ENCODE measurements at places on chromosomes 16 and 17.

- DNase-seq: no peak
These were observed 42.1 kb downstream of the NT5M start for GRCh38 chr17:17345294-17345597.

DNA sequence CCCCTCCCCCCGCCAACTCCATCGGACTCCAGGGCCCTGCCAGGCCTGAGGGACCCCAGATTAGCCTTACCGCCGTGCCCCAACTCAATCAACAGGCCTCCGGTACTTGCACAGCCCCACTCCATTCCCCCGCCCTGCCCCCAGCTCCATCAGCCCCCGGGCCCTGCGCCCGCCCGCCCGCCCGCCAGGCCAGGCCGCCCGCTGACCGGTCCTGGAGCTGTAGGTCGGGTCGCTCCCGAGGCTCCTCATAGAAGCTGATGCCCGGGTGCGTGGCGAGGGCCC is 308 bp downstream of the GTF3C1 start:
- no peak for DNase-seq

GRCh38 chr17:14605267-14605599 is 304.4 kb downstream of the HS3ST3B1 start:
- no peak for DNase-seq

GRCh38 chr16:11691771-11692170 is 23.5 kb downstream of the SNN start:
- no peak for DNase-seq

DNA sequence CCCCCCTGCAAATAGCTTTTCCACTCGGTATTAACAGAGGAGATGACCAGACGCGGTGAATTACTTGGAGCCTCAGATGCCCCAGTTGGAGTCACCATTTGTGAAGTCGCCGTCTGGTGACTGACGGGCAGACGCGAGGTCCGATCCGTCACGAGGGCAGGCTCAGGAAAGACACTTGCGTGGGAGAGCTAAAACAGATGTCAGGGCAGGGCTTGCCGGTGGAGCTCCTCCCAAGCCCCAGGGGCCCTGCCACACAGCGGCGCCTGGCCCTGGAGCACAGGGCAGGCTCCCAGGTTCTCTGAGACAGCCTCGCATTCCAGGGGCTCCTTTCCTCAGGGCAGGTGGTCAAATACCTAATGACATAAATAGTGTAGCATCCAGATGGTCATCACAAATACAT is 348.3 kb downstream of the C16orf95 start:
- no peak for DNase-seq
